ENCODE measurements at places on chromosomes 2 and 18. TPM values are rescaled to one million over a fixed set of nuclear protein-coding genes. Genes with fewer than 3 reads are reported as not detected.

SNED1 gene
- total RNA-seq: 2.9 TPM

DNA sequence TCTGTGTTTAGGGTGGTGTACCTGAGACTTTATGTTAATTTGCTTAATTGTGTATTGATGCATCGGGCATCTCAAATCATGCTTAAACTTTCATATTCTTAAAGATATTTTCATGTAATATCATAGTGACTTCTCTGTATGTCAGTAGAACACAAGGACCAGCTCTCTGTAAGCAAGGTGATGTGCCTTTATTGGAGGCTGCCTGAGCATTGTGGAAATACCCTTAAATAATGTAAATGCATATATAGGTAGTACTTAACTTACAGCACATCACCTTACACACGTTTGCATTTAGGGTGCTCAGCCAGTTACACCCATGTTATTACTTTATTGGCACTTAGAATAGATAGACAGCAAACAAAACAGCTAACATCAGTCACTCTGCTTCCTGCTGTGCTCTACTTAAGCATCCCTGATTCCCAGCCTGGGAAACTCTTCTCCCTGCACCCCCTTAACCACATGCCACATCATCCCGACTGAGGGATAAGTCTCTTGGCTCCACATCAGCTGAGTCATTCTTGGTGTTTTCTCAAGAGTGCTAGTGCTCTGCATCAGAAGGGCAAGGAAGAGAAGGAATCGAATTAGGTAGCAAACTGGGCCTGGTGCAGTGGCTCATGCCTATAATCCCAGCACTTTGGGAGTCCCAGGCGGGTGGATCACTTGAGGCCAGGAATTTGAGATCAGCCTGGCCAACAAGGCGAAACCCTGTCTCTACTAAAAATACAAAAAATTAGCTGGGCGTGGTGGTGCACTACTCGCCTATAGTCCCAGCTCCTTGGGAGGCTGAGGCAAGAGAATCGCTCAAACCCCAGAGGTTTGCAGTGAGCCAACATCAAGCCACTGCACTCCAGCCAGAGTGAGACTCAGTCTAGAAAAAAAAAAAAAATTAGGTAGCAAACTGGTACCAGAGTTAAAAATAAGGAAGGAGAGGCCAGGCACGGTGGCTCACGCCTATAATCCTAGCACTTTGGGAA lies 108.7 kb downstream of the MAP3K20 start:
- no peak for DNase-seq

- DNase-seq: no peak
These were observed 863.4 kb upstream of the SOX11 start for GRCh38 chr2:4828682-4829374.

DNA sequence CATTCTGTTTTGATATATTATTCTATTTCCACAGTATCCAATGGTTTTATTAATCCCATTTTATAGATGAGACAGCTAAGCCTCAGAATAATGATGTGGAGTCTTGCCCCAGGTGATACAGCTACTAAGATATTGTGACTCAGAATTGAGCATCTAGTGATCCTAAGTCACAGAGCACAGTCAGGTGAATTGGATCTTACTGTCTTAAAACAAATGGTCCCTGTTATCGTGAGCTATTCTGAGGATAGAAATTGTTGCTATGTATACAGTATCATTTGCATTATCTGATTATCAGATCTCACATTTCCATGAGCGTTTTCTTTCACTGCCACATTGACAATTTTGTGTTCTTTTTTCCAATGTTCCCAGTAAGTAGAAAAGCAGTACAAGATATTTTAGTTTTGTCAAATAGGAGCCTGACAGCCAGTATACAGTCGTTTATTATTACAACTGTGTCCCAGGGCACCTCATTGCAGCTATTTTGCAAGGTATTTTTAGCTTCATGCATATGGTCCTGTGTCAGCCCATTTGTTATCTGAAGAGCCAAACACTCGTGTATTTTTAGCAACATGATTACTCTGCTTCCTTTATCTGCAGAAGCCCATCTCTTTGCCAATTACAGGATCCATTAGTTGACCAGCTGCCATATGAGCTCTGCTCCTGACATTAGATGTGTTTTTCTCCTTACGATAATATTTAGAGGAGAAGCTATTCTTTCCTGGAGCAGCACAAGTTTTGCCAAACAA lies 25.1 kb upstream of the SGPP2 start:
- no peak for DNase-seq

GRCh38 chr2:124025891-124026434 lies 876 bp downstream of the CNTNAP5 start:
- no peak for DNase-seq

ALK gene
- not detected for total RNA-seq

NR4A2 gene
- 1.2 TPM for total RNA-seq

DNA sequence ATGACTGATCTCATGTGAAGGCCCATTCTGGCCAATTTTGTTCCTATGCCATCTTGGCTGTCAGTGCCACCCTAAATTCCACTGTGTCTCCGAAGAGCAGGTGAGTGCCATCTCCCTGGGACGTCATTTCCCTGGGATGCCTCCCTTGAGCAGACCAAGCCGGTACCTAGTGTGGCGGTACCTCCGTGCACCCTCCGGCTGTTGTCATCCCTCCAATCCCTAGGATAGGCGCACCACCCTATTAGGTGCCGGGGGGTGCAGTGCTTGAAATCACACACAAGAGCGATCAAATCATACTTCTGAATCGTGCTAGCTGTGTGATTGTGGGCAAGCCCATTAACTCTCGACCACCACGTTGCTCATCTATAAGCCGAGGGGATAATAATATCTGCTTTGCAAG lies 81.8 kb upstream of the GLI2 start:
- DNase-seq: no peak

DNA sequence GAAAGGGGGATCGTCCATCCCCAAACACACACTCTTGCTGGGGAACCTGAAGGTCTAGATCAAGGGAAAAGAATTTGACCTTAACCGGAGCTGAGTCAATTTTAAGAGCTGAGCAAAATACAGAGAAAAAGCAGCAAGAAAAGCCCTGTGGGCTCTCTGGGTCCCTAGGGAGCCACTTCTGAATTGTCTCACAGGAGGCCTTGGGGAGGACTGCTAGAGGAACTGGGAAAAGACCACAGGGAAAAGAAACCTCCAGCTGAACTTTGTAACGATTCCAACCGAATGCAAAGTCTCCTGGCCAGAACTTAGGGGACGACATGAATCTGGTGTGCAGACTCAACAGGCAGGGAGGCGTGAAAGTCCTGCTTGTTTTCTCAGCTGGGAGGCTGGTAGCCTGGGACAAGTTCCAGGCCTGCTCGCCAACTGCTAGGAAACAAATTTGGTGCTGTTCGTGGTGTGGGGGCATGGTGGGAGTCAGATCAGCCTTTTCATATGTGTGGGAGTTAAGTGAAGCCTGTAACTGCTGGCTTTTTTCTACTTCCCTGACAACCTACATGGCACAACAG lies 644.6 kb upstream of the CNTNAP5 start:
- no peak for DNase-seq

GRCh38 chr2:218992703-218993344 lies 398 bp downstream of the CRYBA2 start:
- peak; percentile 65 for DNase-seq

GRCh38 chr2:162768656-162769055 lies 69.9 kb downstream of the KCNH7 start:
- no peak for DNase-seq

All from chondrocyte (in vitro differentiated cells).